Stimulated activated CD4-positive, alpha-beta T cell treated with anti-CD3 and anti-CD28 coated beads, Interleukin-12 subunit alpha, Interleukin-12 subunit beta, amount 100 ng/mL, for 4 hours (primary cell): ENCODE measurements at places on chromosomes 4 and X.

DNA sequence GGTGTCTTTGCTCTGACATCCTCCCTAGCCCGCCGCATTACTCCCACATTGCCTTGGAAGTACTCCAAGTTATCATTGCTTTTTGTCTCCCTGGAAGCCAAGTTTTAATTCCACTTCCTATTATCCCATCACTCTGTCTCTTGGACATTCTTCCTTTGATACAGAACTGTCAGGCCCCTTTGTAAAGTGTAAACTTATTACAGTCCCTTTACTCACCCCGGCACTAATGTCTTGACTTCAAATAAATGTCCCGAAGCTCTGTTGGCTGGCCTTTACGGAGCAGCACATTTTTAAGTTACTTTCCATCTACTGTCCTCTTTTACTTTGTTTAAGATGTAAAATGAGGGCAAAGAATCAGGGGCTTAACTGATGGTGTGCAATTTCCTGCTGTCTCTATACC is 223.5 kb upstream of the IGFBP7 start:
- DNase-seq = no peak

DNA sequence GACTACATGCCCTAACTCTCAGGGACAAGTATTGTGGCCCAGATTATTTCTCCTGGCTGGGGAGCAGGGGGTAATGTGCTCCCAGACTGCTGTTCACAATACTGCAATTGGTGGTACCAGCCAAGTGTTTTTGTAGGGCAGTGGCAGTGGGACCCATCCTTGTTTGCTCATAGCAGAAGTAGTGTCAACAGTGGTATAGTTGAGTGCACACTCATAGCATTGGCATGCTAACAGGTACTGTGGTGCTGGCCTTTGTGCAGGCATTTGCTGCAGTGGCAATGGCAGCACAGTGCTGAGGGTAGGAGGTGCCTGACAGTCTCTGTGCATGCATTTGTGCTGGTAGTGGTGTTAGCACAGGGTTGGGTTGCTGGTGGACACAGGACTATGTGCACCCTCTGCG is 995.0 kb downstream of the SH3BGRL start:
- DNase-seq = no peak

DNA sequence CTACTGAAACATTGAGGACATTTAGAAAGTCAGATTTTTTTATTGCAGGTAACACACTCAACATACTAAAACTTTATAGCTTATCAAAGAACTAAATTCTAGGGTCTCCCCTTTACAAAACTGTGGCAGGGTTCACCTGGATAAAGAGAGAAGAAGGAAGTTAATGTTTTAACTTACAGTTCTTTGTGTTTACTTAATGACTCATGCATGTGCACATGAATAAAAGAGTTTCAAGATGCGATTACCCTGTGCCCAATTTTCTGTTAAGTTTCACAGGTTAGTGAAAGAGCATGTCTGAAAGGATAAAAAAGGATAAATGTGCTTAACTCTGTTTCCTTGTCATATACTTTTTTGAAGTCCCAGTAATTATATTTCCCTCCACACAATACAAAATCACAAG is 16.8 kb downstream of the DCAF8L1 start:
- no peak for DNase-seq

- no peak for DNase-seq
Observed at GRCh38 chrX:19954335-19955096, 36.3 kb downstream of the BCLAF3 start.

DNA sequence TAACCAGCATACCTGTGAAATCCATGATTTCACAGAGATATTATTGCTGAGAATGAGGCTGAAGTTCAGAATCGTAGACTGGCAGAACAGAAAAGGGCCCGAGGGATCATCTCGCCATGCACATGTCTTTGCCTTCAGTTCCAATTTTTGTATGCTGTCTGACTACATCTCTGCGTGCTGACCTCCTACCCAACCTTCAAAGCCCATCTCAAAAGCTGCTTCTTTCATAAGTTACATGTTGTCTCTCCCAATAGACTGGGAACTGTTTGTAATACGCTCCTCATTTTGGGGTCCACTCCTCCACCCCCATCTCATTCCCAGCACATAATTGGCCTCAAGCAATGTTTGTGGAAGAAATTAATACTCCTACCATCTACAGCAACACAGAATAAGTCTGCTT is 78.2 kb downstream of the RTL5 start:
- DNase-seq = no peak

- DNase-seq = no peak
Observed at GRCh38 chr4:36027203-36027602, 217.1 kb downstream of the ARAP2 start.

DNA sequence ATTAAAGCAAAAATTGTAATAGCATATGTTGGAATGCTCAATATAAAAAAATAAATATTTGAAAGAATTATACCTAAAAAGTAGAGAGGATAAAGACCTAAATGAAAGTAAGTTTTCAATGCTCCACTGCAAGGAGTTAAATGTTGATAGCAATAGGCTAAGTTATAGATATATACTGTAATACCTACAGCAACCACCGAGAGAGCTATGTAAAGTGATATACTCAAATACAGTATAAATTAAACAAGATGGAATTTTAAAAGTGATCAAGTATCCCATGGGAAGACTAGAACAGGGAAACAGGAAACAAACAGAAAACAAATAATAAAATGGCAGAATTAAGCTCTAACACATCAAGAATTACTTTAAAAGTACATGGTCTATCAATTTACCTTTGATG is 73.9 kb downstream of the CASP3 start:
- no peak for DNase-seq

DNA sequence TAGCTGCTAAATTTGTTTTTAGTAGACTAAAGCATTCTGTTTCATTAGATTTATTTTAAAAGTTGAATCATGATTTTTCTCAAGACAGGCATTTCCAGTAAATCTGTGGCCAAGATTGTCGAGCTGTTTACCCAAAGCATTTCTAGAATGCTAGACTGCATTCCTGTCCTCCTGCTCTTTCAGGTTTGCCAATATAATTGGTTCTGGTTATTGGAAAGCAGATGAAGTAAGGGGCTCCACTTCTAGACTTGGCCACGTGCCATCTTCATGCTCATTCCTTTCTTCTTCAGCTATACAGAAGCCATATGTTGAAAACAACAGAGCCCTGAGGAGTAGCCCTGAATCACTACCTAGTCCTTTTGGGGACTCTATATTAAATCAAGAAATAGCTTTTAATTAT is 62.5 kb downstream of the PGRMC2 start:
- no peak for DNase-seq

DNA sequence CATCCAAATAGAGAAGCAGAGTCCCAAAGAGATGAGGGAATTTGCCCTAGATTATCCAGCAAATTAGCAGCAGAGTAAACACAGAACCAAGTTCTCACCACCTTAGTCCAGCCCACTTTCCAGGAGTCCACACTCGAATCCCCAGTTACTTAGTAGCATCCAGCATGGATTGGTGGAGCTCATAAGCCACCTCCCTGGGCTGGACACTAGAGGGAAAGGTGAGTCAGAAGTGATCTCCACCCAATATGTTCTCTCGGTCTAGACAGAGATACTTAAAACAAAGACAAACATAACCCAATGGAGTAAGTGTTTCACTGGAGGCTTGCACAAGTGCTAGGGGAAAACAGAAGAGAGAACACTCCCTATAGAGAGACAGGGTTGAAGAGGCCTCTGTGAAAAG is 105.1 kb upstream of the CPEB2 start:
- no peak for DNase-seq

GRCh38 chrX:31670245-31670644 is 598.4 kb upstream of the FTHL17 start:
- DNase-seq = no peak

- DNase-seq = no peak
Observed at GRCh38 chr4:68175562-68176155, 46.0 kb upstream of the TMPRSS11F start.
